A549 treated with AZD2906 at 1 μM for 4 hours (cell line): ENCODE measurements at places on chromosomes 4 and X. TPM values are rescaled to one million over a fixed set of nuclear protein-coding genes. Genes with fewer than 3 reads are reported as not detected.

Gene CXCL5
- total RNA-seq, result 26.7 to 32.8 TPM (median 31.0 TPM) in 5 replicates

Gene MAGEC1
- total RNA-seq, result 0.03 to 0.05 TPM (median 0.03 TPM) in 5 replicates

Gene IL2
- not detected in 5 replicates for total RNA-seq

Gene GLRB
- total RNA-seq, result 0.51 to 1.00 TPM (median 0.63 TPM) in 5 replicates

Gene MMRN1
- not detected in 5 replicates for total RNA-seq

Gene NEUROG2
- 0.03 TPM in 1 of 5 replicates, not detected in the others for total RNA-seq

Gene IL13RA1
- total RNA-seq, result 49.5 to 68.4 TPM (median 59.5 TPM) in 5 replicates

Gene FDCSP
- not detected in 5 replicates for total RNA-seq

Gene LRRC66
- 0.06 to 0.18 TPM (median 0.10 TPM) in 5 replicates for total RNA-seq

Gene HDX
- total RNA-seq, result 1.8 to 2.8 TPM (median 2.2 TPM) in 5 replicates

Gene SLC25A43
- 26.3 to 32.1 TPM (median 29.8 TPM) in 5 replicates for total RNA-seq

Gene STARD8
- 1.0 to 1.8 TPM (median 1.5 TPM) in 5 replicates for total RNA-seq

Gene ITIH6
- total RNA-seq, result 0.02 TPM in 1 of 5 replicates, not detected in the others

Gene ZNF280C
- 2.3 to 3.7 TPM (median 2.4 TPM) in 5 replicates for total RNA-seq

Gene VCX2
- total RNA-seq, result not detected in 5 replicates

Gene GPRASP1
- 0.24 to 0.30 TPM (median 0.25 TPM) in 5 replicates for total RNA-seq

Gene SMIM10
- 0.06 to 0.19 TPM (median 0.11 TPM) in 4 of 5 replicates, not detected in the other for total RNA-seq

Gene CNGA1
- total RNA-seq, result 0.06 to 0.09 TPM in 2 of 5 replicates, not detected in the others

Gene HTN1
- total RNA-seq, result not detected in 5 replicates
